ENCODE measurements at places on chromosomes 13 and 19.
A peak's percentile ranks its signal among the peaks of the same experiment; 100 is the strongest.

DNA sequence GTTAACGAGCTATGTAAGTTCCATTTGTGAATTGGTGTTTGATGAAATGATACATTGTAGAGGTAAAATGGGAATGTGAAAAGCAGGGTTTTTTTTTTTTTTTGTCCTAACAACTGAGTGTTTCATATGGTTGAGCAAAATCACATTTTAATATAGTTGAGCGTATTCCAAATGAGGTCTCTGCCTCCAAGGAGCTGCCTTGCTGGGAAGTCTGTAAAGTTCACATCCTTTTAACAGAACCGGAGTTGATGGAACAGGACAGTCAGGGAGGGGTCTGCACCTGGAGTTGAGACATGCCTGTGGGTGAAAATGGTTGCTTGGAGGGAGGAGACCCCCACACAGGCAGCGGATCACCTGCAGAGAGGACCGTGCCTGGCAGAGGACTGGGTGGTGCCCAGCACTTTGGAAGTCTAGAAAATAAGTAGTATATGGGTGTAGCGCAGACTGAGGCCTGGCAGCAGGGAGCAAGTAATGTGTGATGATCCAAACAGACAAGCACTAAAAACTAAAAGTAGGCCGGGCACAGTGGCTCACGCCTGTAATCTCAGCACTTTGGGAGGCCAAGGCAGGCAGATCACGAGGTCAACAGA, 75.2 kb upstream of the UBAC2 start:
- no peaks in the 10 kb centered on the region for H3K36me3 ChIP-seq
- peaks cover 4% of the 10 kb centered on the region for H3K27me3 ChIP-seq

- DNase-seq: no peak
- no peak overlapping the region for H3K4me3 ChIP-seq
- H3K4me1 ChIP-seq: no peaks in the 10 kb centered on the region
- no peaks in the 10 kb centered on the region for H3K27me3 ChIP-seq
Measured at GRCh38 chr13:98261165-98261702, 84.2 kb upstream of the RNF113B start.

DNA sequence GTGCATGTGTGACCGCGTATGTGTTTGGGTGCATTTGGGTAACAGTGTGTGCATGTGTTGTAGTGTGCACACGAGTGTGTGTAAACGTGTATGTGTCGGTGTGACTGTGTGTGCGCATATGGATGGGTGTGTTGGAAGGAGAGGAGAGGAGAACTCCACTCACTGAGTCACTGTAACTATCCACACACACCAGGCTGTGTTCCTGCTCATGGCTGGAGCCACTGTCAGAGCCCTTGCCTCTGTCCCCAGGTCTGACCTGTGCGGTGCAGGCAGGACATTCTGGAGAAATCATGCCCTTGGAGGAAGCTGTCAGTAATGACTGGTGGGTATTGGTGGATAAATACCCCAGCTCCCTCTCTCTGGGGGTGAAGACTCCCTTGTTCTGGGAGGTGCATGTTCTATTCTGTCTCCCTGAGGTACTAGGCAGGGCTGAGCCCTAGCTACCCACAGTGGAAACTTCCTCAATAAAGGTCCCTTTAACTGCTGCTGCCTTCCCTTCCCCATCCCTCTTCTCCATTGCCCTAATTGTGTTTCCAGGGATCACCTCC, 48.4 kb downstream of the CYP4F22 start:
- H3K36me3 ChIP-seq: no peaks in the 10 kb centered on the region
- H3K27me3 ChIP-seq: peaks cover 54% of the 10 kb centered on the region
- H3K4me3 ChIP-seq: peak overlapping the region; percentile 72
- DNase-seq: no peak

DNA sequence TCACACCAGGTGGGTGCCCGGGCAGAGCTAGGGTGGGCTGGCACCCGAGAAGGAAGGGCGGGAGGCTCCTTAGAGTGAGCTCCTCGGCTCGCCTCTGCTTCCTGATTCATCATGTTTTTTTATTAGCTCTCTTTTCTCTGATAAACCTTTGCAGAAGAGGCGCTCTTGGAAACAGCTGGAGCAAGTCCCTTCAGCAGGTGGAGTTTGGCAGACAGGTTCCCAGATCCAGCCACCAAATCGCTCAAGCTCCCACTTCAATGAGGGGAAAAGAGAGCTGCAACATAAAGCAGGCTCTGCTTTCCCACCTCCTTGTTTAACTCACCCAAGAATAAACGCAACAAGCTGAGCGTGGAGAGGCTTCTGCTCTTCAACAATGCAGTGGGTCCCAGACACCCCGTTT, 244.8 kb downstream of the TSHZ3 start:
- DNase-seq: no peak
- peaks cover 16% of the 10 kb centered on the region for H3K27me3 ChIP-seq
- no peak overlapping the region for H3K27ac ChIP-seq
- H3K4me3 ChIP-seq: no peak overlapping the region
